ENCODE measurements at places on chromosomes 3 and 15.

DNA sequence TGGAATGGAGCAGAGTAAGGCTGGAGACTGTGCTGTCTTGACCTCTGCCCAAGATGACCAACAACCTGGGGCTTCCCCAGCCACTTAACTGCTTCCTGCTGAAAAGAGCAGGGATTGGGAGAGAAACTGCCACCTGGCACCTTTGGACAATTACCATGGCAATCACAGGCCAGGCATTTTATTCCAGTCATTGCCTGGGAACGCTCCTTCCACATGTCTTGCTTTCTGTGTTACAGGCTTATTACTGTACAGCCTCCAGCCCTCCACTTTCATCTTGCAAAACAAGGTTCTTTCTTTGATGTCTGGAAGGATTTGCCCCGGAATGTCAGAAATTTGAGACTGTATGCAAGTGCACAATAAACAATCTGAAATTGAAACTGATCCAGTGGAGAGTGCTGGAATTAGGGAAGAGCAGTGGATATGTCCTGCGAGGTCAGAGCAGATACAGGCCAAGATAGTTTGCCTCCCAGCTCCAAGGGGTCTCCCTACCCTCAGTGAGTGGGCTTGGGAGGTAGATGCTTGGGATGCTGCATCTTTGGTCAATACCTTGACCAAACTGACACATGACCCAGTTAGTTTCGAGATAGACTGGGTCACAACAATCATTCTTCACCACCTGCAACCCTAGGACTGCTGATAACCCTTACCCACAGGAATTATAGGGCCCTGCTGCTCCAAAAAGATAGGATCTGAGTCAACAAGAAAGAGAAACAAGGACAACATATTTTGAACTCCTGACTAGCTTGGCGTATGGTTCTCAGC is 2.7 kb downstream of the PPP1R14D start:
- no peak for DNase-seq

GRCh38 chr15:75455424-75455981 is 4.0 kb upstream of the SIN3A start:
- DNase-seq, result peak; percentile 63

- DNase-seq, result no peak
Measured at GRCh38 chr15:29129221-29129620, 140.4 kb downstream of the NSMCE3 start.

DNA sequence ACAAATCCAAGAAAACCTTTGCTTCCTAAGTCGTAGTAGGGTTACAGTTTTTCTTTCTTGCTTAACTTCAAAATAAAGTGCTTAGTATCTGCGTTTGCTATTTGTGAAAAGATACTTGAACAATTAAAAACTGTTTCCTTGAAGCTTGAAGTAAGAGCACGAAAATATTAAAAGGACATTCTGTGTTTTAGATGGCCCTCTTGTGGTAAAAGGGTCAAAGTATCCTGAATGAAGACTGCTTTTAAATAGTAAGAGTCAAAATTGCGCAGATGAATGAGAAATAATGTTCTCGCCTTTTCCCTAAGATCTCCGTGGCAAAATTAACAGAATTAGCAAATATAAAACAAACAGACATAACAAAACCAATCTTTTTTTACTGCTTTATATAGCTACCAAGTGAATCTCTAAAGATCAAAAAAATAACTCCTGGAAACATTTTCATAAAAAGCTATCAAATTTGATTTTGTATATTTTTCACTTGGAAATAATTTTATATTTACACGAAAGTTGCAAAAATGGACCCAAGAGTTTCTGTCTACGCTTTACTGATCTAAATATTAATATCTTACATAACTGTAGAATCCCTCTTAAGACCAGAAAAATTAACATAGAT is 175.4 kb downstream of the MBNL1 start:
- peak; percentile 81 for DNase-seq

GRCh38 chr3:31054032-31054431 is 159.6 kb upstream of the GADL1 start:
- DNase-seq, result peak; percentile 29
